NCI-H1436 treated with DMSO at 0.1 percent for 48 hours (cell line): ENCODE measurements at places on chromosomes 16 and 17.

DNA sequence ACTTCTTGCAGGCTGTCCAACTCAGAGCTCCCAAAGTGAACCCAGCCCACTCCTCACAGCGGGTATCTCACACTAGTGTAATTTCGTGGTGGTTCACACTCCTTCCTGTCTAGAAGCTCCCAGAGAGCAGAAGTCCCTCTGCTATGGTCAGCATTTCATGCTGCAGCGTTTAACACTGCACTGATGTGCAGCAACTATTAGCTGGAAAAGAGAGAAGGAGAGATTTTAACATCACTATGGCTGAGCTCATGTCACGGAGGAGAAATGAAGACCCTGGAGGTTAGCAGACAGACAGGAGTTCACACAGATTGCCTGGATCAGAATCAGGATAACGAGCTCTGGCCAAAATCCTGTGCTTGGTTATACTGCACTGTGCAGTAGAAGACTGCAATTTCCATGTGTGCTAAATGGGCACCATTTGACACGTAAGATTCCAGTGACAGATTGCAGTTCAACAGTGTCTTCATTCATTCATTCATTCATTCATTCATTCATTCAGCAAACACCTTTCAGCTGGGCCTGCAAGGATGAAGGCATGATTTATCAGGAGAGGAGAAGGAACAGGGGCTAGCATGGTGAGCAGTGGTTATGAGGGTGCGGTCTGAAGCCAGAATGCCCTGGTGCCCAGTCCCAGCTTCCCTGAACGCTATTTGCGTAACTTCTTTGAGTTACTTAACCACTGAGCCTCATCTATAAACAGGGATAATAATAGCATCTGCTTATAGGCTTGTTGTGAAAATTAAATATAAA, 5.3 kb upstream of the CCL1 start:
- DNase-seq = no peak

- DNase-seq = no peak
These were observed 10.5 kb downstream of the VASN start for GRCh38 chr16:4381935-4382794.

DNA sequence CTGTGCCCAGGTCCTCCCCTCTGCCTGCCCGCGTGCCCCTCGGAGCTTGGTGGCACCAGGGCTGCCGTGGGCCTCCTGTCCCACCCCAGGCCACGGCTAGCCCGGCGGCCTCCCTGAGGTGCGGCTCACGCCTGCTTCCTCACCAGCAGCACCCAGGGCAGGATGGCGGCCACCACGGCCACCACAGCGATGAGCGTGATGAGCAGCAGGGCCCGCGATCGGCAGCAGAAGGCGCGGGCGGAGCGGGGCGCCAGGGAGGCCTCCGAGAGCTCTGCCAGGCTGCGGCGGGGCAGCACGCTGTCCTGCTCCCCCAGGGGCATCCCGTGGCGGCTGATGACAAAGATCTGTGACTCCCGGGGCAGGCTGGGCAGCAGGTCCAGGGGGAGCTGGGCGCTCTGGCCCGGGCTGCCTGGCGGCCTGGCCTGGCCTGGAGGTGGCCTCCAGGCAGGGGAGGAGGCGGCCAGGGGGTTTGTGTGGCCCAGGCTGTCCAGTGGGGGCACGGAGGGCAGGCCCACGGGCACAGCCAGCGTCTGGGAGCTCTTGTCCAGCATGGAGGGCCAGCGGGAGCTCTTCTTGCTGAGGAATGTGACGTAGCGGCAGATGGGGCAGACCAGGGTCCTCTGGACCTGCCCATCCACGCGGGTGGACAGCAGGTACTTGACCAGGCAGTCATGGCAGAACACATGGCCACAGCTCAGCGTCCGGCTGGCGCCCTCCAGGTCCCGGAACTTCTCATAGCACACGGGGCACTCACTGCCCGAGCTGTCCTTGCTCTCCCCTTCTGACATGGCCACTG, 4.8 kb downstream of the RNF222 start:
- no peak for DNase-seq

GRCh38 chr17:60381958-60382357, 10.0 kb downstream of the USP32 start:
- DNase-seq = no peak

DNA sequence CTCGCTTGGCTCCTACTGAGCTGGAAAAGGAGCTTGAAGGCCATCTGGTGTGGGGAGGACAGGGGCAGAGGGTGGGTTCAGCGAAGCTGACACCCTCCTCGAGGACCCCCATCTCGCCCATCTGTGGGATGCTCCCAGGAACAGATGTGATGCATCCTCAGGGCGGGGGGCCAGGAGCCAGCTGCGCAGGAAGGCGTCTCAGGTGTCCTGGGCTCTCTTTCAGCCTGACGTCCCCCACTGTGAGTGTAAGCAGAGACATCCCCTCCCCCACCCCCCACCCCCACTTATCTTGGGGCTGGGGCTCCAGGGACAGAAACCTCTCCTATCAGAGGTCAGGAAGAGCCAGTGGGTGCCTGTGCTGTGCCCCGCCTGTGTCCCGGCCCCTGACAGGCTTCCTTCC, 16.2 kb downstream of the KIF19 start:
- no peak for DNase-seq
